ENCODE measurements at places on chromosomes 5 and 9. TPM values are rescaled to one million over a fixed set of nuclear protein-coding genes. Genes with fewer than 3 reads are reported as not detected.
A peak's percentile ranks its signal among the peaks of the same experiment; 100 is the strongest.

FOXD4L6 gene
- total RNA-seq = not detected

UNC5A gene
- not detected for total RNA-seq

HTR4 gene
- total RNA-seq = not detected

OGN gene
- not detected for total RNA-seq

RALGDS gene
- 138 TPM for total RNA-seq

SLC6A18 gene
- total RNA-seq = not detected

SPINK5 gene
- not detected for total RNA-seq

ANKRD55 gene
- not detected for total RNA-seq

PCDHA3 gene
- not detected for total RNA-seq

MELK gene
- total RNA-seq = 25.3 TPM

CENPK gene
- 70.0 TPM for total RNA-seq

PCDHA9 gene
- total RNA-seq = not detected

SPINK6 gene
- total RNA-seq = not detected

LCN9 gene
- not detected for total RNA-seq

DNA sequence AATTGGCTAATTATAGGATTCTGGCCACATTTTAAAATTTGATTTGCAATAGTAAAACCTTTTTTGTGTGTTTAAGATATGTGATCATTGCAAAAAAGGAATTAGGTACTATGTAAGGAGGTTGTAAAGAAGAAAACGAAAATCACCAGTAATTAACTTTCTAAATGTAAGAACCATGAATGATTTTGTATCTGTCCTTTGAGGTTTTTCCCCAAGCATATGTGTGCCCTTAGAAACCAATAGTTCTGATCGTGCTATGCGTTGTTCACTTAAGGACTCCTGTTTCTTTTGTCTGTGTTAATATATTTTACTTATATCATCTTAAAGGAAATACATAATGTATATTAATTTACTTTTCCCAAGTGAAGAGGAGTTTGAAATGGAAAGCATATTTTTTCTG lies 410.2 kb downstream of the PSAT1 start:
- no peak for DNase-seq

DNA sequence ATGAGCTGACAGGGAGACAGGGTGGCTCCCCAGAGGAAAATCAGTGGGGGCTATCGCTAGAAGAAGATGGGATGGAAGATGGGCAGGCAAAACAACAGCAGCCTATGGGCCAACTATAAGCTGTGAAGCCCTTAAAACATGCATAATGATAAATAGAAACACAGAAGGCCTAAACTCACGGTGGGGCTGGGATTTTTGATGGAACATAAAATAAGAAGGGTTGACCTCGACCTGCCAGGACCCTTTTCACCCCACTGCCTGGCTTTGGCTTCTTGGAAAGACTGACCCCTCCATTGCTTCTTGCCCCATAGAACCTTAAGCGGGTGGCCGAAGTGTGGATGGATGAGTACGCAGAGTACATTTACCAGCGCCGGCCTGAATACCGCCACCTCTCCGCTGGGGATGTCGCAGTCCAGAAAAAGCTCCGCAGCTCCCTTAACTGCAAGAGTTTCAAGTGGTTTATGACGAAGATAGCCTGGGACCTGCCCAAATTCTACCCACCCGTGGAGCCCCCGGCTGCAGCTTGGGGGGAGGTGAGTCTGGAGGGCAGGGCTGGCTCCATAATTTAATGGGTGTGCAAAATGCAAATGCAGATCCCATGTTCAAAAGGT lies 36.5 kb upstream of the SAP30L start:
- no peak for DNase-seq

GRCh38 chr5:171888051-171888481 lies 102.4 kb downstream of the SMIM23 start:
- no peak for DNase-seq

- DNase-seq = no peak
Observed at GRCh38 chr5:92979716-92980115, 601.3 kb downstream of the NR2F1-AS1 start.

DNA sequence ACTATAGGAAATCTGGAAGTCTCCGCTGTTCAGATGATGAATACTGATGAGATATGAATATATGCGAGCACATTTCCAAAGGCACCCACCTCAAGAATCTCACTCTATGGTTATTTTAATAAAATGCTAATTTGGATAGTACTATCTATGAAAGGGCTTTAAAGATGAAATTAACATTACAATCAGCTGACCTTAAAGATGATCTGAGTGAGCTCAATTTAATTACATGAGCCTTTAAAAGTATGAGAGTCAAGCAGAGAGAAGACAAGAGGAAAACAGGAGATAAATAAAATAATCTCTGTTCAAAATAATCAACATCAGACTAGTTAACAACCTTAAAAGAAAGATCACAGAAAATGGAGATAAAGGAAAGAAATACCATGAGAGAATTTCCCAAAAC lies 474.1 kb upstream of the TUSC1 start:
- no peak for DNase-seq

DNA sequence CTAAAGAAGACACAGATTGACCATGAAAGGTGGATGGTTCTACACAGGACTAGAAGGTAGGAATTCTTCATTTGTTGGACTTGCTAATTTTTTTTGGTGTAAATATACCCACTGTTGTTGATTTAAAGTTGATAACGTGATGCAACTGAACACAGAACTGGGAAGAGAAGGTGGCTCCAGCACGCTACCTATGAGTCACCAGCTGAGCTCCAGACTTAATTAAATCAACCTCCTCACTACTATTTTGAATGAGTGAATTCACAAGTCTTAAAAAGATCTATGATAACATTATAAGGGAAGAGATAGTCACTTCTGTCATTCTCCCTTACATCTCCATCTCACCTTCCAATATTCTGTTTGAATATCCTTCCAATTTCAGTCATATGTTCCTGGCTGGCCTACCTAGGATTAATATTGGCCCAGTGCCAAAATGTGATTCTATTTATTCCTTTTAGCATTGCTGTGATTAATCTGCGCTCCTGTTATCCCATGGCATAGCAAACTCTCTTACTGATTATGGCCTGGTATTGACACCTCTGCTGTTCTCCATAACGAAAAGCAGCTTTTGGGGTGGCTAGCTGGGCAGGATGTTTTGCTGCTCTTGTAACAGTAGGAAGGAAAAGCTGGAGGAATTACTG lies 135.9 kb upstream of the CCDC152 start:
- no peak for DNase-seq

DNA sequence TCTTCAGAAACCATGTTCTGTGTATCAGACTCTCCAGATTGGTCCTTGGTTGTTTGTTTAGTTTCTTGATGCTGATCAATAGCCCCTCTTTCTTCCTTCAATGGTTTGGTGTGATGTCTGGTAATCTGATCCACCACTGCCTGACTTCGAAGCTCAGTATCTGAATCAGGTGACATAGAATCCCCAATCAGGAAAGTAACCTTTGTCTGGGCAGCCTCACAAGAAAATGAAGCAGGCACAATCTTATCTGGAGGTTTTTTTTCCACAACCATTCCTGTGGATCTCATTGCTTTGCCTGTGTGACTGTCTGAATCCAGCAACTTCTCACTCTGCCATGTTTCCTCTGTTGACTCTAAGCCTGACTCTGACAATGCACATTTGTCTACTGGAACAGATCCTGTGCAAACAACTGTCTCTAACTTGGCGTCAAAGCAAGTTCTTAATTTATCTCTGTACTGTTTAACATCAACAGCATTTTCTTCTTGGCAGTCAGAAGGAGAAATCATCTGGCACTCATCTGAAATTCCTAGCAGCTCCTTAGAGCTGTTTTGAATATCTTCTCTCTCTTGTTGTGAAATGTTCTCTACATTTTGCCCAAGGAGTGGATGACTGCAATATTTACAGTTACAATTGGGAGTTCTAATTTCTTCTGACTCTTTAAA lies 37.1 kb upstream of the RAPGEF6 start:
- DNase-seq = no peak

- DNase-seq = no peak
Observed at GRCh38 chr5:124576848-124577409, 169.5 kb downstream of the ZNF608 start.

- no peak for DNase-seq
Observed at GRCh38 chr5:125113328-125113727, 366.9 kb upstream of the ZNF608 start.

DNA sequence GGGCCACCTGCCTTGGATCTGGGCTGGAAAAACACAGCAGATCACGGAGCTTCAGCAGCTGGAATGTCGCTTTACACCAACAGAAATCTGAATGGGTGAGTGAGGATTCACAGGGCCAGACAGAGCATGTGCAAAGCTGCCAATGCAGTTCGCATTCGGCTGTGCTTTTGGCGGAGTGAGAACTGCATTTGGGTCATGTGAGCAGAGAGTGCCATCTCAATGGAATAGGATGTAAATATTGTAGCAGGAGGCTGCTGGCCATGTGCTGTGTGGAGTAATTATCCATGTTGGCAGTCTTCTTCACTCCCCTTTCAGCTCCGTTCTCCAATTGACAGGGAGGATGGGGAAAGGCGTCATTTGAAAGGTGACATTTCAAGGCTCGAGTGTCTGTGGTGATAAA lies at the start of gene ANKRD55:
Gene ANKRD55 (minus strand): TSS at position 101 of the 400 bp plus-strand sequence. CDS start 417 bp downstream, outside the sequence.
- no peak for DNase-seq

- peak; percentile 82 for DNase-seq
Observed at GRCh38 chr5:75668977-75669689, 48.1 kb downstream of the POC5 start.

GRCh38 chr9:95297316-95297715 lies 20.2 kb downstream of the FANCC start:
- no peak for DNase-seq

- DNase-seq = no peak
Observed at GRCh38 chr5:163566678-163567077, 61.3 kb downstream of the MAT2B start.

- no peak for DNase-seq
Observed at GRCh38 chr5:166123717-166124116, 2167.7 kb upstream of the WWC1 start.

DNA sequence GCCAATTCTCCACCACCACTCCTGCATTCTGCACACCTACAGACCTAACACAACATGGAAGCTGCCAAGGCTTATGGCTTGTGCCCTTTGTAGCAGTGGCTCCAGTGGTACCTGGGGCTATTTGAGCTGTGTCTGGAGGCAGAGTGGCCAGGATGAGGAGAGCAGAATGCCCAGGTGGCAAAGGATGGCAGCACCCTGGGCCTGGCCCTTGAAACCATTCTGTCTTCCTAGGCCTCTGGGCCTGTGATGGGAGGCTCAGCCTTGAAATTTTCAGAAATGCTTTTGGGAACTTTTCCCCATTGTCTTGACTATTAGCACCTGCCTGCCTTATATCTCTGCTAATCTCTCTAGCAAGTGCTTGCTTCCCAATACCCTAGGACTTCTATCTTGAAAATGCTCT lies 241.7 kb downstream of the TMEM167A start:
- DNase-seq = no peak

- no peak for DNase-seq
Observed at GRCh38 chr9:110615498-110615897, 36.0 kb upstream of the SVEP1 start.

GRCh38 chr5:149212198-149212951 lies 59.3 kb upstream of the AFAP1L1 start:
- no peak for DNase-seq

GRCh38 chr5:119354537-119355243 lies 1.1 kb upstream of the TNFAIP8 start:
- no peak for DNase-seq

DNA sequence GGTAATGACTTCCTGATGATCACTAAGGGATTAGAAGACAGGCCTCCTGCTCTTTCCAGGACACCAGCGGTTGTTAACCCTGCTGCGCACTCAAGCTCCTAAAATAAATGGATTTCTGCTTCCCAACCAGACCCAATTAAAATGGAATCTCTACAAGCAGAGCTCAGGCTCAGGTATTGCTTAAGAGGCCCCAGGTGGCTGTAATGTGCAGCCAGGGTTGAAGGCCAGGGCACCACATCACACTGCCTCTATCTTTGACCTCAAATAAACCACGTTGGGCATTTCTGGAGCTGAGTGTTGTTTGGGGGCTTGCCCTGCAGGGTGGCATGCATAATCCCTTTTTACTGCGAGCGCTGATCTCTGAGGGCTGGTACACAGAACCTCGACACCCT lies 108.0 kb downstream of the FBXO38 start:
- no peak for DNase-seq

- no peak for DNase-seq
Observed at GRCh38 chr9:98171176-98171925, 21.1 kb downstream of the CORO2A start.
